Globus pallidus (tissue), 1 donor: ENCODE measurements at places on chromosomes 4 and X.

DNA sequence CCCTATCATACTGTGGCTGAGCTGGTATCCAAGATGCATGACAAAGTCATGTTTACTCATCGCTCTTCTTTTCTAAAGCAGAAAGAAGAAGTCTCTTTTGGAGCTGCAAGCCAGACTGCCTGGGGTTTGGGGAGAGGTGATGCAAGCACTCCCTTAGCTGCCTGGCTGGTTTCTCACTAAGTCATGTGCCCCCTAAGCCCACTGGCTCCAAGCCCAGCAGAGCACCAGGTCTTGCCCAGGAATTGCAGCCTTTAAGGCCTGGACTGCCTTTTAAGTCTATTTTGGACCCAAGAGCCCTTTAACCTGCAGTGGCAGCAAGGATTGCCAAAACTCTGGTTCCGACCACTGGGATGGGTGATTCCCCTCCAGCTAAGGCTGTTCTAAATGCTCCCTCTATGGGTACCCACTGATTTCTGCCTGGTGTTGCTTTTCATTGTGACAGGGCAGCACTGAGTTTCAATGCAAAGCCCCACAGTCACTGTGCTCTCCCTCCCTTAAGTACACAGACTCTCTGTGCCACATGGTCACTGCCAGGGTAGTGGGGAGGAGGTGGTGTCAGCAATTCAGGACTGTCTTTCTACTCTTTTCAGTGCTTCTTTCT, 548.6 kb downstream of the TLL1 start:
- DNase-seq, result no peak

- DNase-seq, result no peak
Observed at GRCh38 chrX:129553619-129554288, 13.7 kb downstream of the OCRL start.

DNA sequence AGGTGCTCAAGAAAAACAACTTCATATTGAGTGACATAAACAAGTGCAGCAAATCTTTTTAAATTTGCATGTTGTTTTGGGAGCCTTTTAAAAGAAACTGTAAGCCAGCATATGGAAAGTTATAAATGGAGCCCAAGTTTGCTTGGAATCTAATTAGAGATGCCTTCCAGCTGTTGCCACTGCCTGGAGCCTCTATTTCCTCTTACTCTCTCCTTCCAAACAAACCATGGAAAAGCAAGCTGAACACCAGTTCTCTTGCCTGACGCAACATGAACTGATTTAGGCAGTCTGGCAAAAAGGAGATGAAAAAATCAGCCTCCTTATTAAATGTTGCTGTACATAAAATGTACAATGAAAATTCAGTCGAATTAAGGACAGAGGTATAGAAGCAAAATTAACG, 21.5 kb downstream of the ARSJ start:
- DNase-seq, result no peak

GRCh38 chr4:80094191-80094590, 21.2 kb upstream of the ANTXR2 start:
- DNase-seq, result no peak

DNA sequence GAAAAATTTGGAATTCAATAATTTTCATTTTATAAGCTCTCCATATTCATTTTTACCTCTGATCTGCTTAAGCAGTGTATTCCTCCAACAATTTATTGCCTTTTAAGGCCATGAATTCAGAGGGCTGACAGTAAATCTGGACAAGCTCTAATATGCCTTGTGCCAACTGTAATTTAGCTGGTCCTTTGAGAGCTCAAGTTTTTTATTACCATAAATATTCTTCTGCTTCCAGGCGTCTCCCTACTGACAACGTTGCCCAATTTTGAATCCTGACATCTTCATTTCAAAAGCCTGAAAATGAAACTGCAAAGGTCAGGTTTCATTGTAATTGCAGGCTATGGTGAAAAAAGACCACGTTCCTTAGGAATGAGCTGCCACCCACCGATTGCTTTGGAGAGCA, 95.8 kb upstream of the GEMIN8 start:
- no peak for DNase-seq

GRCh38 chr4:77308843-77309242, 151.8 kb downstream of the CCNG2 start:
- peak; percentile 13 for DNase-seq

- DNase-seq, result peak; percentile 20
Observed at GRCh38 chrX:23008431-23009099, 8.8 kb downstream of the DDX53 start.

DNA sequence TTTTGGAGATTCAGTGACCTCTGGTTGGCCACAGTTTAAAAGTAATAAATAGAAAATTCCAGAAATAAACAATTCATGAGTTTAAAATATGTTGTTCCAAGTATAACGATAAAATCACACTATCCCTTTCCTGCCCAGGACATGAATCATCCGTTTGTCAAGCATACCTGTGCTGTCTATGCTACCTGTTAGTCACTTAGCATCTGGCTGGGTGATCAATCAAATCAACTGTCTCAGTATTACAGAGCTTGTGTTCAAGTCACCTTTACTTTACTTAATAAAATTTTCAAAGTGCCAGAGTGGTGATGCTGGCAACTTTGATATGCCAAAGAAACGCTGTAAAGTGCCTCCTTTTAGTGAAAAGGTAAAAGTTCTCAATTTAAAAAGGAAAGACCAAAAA, 979.5 kb upstream of the NDST4 start:
- DNase-seq, result no peak

DNA sequence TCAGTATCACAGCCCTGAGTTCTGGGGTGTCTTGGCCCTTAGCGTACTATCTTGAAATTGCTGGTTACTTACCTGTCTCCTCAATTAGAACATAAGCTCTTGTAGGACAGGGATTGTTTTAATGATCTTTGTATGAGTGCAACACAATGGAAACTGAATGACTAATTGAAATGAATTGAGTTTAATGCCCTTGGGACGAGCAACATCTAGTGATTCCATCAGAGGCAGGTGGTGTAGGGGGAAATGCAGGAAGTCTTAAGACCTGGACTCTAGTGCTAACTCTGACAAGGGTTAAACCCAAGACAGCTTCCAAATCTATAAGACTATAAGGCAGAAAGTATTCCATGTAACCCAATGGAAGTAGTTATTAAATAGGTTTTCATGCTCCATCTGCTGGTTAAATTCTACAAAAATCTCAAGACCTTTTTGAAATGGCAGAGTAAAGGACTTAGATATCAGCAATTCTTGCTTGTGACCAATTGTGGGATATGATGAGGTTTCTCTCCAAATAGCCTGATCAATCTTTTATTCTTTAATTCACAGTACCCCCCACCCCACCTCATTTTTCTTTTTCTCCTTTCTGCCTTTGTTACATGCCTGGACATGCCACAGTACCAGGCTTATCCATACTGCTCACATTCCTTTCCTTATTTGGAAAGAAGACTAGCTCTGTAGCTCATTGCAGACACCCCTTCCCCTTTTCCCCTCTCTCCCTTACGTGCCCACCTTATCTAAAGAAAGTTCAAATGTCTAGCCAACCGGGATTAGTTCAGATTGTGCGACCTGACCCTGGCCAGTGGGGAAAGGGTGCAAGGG, 340.8 kb downstream of the PAPSS1 start:
- DNase-seq, result no peak

- DNase-seq, result no peak
Observed at GRCh38 chrX:136827026-136827425, 46.3 kb upstream of the ARHGEF6 start.

DNA sequence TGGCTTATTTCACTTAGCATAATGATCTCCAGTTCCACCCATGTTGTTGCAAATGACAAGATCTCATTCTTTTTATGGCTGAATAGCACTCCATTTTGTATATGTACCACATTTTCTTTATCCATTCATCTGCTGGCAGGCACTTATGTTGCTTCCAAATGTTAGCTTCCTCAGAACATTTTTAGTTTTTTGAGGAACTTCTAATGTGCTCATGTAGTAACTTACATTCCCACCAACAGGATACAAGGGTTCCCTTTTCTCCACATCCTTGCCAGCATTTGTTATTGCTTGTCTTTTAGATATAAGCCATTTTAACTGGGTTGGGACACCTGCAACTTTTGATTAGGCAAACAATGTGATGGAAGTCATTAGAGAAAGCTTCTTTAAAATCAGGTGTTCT, 454.2 kb downstream of the NLGN4X start:
- DNase-seq, result no peak
